ENCODE measurements at places on chromosomes 16 and 17.

- DNase-seq = no peak
Observed at GRCh38 chr17:74259667-74260524, 14.1 kb upstream of the DNAI2 start.

- no peak for DNase-seq
Observed at GRCh38 chr16:10979717-10980601, 35.6 kb downstream of the CLEC16A start.

DNA sequence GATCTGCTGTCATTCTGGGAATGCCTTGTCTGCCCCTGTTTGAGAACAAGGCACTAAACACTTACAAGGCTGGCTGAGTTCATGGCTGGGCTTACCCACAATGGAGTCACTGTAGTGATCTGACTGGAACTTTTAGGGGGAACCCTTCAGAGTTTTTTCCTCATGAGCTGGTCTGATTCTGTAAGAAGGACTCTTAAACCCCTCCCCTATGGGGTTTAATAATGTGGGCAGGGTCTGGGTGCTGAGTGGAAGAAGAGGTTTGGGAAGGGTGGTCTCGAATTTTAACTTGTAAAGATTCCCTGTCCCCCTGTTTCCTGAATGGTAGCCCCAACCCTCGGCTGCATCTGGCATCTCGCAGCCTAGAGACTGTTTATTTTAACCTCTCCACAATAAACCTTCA is 30.6 kb downstream of the OSBPL7 start:
- no peak for DNase-seq

- DNase-seq = no peak
Observed at GRCh38 chr16:84879569-84880487, 60.0 kb downstream of the CRISPLD2 start.

DNA sequence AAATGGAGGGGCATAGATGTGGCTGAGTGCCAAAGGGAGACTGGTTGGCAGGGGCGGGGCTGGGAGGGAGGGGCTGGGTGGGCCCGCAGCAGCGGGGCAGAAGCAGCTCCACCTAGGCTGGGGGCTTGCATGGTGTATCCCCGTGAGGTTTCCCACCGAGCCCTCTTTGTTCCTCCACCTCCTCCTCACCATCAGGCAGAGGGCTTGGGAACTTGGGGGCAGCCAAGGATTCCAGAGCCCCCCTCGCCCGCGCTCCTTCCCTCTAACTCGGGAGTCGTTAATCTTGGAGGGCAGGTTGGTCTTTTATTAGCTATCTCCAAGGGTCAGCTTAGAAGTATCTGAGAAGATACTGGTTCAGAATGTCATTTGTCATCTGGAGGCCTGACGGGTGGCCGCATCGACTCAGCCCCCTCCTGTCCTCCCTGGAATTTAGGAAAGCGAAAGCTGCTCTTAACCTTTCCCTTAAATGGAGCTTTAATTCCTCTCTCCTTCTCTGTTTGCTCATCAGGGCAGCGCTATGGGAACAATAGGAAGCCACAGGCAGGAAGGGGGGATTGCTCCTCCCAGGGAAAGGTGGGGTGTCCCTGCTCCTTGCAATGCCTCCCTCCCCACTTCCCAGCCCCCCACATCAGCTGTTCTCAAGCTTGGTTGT is 274.3 kb upstream of the XYLT1 start:
- no peak for DNase-seq

- no peak for DNase-seq
Observed at GRCh38 chr17:13562271-13562800, 39.4 kb downstream of the HS3ST3A1 start.

DNA sequence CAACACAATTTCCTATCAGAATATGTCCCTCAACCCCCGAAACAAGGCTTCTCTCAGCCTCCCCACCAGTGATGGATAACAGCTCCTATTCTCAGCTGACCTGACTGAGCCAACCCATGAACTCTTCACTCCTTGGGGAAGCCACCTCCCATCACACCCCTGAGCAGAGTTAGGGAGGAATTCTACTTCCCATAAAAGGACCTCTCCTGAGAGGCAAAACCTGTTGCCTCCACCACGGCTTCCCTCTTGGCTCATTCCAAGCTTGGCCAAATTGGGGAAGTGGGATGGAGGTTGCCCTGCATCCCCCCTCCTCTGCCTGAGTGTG is 5.7 kb upstream of the RASL10B start:
- no peak for DNase-seq

GRCh38 chr16:6698548-6698947 is 634.1 kb upstream of the RBFOX1 start:
- no peak for DNase-seq

DNA sequence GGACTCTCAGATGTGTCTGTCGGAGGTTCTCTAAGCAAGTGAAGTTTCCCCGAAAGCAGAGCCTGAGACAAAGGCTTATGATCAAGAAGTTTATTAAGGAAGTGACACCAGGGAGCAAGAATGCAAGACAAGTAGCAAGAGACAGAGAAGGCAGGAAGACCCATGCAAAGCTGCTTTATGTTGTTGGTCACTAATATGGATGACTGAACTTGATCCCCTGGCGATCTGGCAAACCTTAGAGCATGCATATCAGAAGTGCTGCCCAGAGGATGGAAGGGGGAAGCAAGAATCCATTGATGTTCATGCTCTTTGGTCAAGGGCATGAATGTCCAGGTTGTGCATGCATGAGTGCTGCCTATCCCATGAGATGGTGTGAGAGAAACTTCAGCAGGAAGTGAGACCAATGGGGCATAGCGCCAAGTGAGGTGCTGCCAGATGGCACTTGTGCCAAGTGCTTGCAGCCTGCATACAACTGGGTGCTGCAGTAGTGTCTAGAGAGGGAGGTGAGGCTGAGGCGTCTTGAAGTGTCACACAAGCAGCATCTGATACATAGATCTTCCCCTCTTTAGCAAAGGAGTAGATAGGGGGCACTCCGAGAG is 176.5 kb downstream of the SALL1 start:
- no peak for DNase-seq

DNA sequence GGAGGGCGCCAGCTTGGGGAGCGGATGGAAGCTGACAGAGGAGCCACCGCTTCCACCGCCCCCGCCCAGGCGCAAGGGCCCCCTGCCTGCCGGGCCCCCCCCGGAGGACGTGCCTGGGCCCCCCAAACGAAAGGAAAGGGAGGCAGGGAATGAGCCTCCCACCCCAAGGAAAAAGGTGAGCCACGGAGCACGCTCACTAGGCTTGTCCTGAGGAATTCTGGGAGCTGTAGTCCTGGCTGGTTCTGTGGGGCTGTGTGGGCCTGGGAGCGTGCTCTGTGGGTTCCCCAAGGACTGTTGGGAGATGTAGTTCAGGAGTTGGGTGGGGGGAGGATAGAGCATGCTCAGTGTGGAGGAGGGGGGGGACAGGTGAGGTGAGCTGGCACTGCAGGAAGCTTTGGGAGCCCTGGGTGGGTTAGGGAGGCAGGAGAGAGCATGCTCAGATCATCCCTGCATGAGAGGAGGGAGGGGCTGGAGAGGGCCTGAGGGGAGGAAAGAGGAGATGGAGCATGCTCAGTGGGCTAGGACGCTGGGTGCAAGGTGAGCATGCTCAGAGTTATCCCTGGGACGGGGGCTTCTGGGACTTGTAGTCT is 4.5 kb downstream of the FBXL19 start:
- DNase-seq = no peak

GRCh38 chr16:4792951-4793513 is 2.1 kb upstream of the SMIM22 start:
- no peak for DNase-seq

GRCh38 chr16:84498859-84499620 is 5.4 kb downstream of the MEAK7 start:
- DNase-seq = no peak

DNA sequence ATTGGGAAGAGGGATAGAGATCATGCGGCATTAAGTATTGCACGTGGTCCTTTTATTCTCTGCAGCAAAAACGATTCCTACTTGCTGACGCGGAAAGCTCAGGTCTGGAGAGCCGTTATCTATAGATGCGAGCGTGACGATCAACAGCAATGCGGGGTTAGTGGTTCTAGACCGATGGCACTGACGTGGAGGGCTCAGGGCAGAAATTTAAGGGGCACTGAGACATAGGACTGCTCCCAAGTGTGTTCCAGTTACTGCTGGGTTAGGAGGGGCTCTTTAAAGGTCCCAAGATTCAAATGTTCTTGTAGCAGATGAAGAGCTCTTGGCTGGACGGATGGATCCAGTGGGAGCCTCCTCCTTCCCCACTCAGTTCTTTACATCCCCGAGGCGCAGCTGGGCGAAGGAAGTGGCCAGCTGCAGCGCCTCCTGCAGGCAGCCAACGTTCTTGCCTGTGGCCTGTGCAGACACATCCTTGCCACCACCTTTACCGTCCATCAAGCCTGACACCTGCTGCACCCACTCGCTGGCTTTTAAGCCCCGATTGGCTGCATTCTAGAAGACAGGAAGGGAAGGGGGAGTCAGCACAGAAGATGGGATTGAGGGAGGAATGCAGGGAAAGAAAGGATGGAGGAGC is 732 bp upstream of the EXOSC6 start:
- no peak for DNase-seq

- DNase-seq = no peak
Observed at GRCh38 chr17:21191698-21192097, 22.3 kb downstream of the TMEM11 start.

GRCh38 chr17:64345689-64346376 is 44.8 kb downstream of the PECAM1 start:
- no peak for DNase-seq

DNA sequence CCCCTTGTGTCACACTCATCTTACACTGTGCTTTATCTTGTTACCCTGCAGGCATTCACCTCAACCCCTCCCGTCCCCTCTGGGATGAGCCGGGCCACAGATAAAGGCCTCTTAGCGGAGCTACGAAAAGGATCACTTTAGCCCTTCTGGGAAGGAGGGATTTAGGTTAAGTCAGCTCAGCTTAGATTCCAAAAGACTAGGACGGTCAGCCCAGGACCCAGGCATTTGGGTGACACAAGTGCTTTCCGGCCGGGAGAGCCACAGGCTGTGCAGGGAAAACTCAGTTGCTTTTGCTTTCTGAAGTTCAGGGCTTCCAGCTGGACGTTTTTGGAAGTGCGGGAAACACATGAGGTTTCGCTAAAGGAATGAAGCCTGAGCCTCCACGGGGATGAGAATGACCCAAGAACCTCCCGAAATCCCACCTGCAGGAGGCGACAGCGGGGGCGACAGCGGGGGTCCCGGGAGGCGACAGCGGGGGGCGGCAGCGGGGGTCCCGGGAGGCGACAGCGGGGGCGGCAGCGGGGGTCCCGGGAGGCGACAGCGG is 11.6 kb upstream of the METRNL start:
- DNase-seq = no peak

DNA sequence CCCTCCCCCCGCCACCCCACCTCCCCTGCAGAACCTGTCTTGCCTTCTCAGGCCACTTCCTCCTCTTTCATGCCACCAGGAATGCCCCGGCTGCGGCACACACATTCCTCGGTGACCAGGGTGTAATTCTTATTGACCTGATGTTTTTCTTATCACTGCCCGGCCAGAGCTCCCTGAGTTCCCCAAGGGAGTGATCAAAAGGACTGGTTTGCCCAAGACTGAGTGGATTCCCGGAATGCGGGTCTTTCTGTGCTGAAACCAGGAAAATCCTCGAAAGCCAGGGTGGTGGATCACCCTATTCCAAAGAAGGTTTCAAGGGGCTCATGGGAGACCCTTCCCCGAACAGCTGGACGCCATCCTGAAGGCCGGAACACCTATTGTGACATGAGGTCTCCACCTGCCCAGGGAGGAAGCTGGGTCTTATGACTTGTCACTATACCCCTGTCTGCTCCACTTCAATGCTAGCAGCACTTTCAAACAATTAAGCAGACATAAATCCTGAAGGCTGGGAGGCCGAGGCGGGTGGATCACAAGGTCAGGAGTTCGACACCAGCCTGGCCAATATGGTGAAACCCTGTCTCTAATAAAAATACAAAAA is 53.0 kb upstream of the RPL38 start:
- no peak for DNase-seq

GRCh38 chr17:14749269-14749668 is 448.4 kb downstream of the HS3ST3B1 start:
- no peak for DNase-seq

GRCh38 chr17:1043601-1044251 is 46.8 kb downstream of the TIMM22 start:
- no peak for DNase-seq

GRCh38 chr16:12455287-12455798 is 348.3 kb downstream of the CPPED1 start:
- DNase-seq = no peak

DNA sequence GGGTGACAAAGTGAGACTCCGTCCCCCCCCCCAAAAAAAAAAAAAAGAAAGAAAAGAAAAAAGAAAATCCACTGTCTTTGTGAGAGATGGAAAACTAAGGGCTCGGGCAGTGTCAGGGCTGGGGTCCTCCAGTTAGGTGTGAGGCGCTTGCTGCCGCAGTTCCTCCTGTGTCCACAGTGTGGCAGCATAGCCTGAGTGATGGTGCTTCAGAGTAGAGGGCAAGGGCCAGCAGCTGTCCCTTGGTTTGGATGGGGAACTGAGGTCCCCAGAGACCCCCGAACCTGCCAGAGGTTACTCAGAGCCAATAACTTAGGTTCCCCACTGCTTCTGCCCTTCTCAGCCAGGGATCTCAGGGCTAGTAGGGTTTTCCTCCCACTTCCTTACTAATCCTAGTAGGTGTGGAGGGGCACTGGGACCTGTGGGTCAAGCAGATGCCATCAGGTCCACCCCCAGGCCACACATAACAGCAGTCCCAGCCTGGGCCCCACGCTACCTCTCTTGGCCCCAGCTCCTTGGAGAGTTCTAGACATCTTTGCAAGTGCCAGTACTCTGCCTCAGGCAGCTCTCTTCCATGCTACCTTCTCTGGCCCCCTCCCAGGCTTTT is 7.9 kb upstream of the LLGL1 start:
- DNase-seq = peak; percentile 17

DNA sequence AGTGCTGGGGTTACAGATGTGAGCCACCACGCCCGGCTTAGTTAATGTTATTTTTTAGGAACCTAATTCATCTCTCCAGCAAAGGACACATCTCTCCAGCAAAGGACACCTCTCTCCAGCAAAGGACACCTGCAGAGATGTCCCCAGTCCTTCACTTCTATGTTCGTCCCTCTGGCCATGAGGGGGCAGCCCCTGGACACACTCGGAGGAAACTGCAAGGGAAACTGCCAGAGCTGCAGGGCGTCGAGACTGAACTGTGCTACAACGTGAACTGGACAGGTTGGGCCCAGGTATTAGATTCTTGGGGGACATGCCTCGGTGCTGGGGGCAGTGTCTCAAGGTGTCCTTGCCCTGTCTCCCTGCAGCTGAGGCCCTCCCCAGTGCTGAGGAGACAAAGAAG is 4.7 kb downstream of the PFAS start:
- DNase-seq = no peak

GRCh38 chr17:15955793-15956541 is 11.0 kb downstream of the ADORA2B start:
- no peak for DNase-seq

GRCh38 chr16:64182985-64183384 is 938.9 kb downstream of the CDH11 start:
- no peak for DNase-seq

GRCh38 chr17:18959845-18960240 is 7.9 kb downstream of the SLC5A10 start:
- DNase-seq = no peak

GRCh38 chr17:58823051-58823525 is 67.4 kb downstream of the PPM1E start:
- DNase-seq = no peak

GRCh38 chr16:19716183-19716582 is 1.8 kb downstream of the KNOP1 start:
- no peak for DNase-seq

Data from stimulated activated CD4-positive, alpha-beta T cell treated with anti-CD3 and anti-CD28 coated beads, Interleukin-1b, Interleukin-23, amount 100 ng/mL, for 1 hour (primary cell).